ENCODE measurements at places on chromosomes 7 and 10.

GRCh38 chr10:86951184-86951761 is 6.1 kb downstream of the MMRN2 start:
- no peak for DNase-seq

GRCh38 chr10:12579954-12580858 is 230.9 kb downstream of the CAMK1D start:
- no peak for DNase-seq

DNA sequence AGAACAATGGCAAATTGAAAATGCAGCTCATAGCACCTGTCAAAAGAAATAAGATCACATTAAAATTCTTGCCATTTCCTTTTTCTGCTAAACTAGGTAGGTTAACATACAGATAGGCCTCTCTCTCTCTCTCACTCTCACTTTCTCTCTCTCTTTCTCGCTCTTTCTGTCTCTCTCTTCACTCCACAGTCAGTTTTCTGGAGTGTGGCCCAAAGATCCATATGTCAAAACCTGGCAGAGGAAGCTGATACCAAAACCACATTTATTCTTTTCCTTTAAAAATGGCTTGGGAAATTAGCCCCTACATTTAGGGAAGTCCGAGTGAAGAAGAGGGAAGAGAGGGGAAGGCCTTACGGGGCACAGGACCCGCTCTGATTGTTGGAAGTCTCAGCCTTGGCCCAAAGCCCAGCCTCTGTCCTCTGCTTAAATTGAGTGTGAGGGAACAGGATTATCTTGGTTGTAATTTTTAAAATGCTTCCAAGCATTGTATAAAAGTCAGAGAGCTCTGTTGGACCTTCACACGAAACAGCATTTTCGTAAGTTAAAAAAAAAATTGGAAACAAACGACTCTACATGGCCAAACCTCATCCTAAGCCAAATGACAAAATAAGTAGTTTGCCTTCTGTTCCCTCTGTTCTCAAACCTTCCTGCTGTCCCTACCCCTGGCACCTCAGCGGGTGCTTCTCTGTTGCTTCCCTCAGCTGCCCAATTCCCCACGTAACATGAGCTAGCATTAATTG is 83.2 kb downstream of the FRMD4A start:
- no peak for DNase-seq

- DNase-seq, result no peak
Observed at GRCh38 chr7:143444063-143444782, 970 bp downstream of the TAS2R60 start.

DNA sequence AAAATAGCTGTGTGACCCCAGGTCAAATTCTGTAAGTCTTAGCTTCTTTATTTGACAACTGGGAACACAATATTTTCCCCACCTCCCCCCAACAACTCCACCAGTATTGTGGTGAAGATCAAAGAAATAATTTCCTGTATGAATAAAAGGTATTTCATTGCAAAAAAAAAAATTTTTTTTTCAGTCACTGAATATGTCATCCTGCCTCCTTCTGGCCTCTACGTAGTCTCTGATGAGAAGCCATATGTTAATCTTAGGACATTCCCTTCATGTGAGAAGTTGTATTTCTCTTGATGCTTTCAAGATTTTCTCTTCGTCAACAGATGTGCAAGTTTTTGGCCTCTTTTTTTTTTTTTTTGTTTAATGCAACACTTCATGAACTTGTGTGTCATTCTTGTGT is 33.0 kb downstream of the ZNF33A start:
- no peak for DNase-seq

DNA sequence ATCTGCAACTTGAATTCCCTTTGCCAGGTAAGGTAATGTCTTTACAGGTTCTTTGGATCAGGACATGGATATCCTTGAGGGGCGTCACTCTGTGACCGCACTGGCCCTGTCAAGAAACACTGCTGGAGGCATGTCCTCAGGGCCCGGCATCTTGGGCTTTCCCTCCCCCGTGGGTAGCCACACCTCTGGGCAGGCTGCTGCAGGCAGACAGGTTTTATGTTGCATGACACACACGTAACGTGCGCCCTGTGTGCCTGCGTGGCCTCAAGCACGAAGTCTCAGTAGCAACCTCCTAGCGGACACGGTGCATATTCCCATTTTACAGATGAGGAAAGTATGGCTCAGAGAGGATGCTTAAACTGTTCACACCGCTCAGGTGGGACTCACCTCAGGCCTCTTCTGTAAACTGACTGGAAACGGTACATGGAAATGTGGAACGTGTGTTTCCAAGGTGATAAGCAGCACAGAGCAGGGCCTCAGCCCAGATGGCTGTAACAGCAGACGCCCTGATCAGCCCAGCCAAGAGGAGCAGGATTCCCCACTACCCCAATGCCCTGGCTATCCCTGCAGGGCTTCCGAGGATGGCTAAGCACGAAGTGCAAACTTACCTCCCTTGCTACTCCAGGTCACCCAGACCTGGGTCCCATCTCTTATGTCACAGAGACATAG is 553.6 kb downstream of the TCERG1L start:
- no peak for DNase-seq

DNA sequence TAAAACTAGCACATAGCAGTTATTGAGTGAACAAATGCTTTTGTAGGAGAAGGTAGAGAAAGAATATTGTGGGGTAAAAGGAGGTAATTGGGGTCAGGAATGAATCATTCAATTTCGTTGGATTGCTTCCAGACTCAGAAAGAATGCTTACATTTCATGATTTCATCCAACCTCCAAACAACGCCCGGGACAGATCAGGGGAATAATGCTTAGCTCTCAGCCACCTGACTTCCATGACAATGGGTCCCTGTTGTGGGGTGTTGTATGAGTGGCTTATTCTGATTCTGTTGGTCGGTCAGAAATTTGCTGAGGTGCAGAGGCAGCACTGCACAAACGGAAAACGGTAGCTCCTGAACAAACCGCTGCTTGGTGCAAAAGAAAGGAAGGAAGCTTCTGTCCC is 24.0 kb upstream of the INPP5F start:
- DNase-seq, result no peak

DNA sequence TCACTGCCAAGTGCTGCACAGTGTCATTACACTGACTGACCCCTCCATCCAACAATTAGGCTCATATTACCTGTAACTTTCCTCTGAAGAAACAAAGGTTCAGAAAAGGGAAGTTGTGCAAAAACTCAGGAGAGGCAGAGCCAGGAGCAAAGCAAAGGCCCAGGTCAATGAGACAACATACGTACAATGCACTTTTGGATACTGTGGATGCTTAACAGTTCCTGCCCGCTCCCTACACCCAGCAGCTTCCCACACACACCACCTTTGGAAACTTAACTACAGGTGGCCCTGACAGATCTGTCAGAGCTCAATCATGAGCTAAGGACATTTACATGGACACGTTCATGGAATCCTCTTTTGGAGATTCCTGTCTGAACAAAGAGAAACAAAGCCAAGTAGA is 515.9 kb downstream of the GRID1 start:
- no peak for DNase-seq

GRCh38 chr10:35934642-35934995 is 292.5 kb upstream of the FZD8 start:
- DNase-seq, result no peak

DNA sequence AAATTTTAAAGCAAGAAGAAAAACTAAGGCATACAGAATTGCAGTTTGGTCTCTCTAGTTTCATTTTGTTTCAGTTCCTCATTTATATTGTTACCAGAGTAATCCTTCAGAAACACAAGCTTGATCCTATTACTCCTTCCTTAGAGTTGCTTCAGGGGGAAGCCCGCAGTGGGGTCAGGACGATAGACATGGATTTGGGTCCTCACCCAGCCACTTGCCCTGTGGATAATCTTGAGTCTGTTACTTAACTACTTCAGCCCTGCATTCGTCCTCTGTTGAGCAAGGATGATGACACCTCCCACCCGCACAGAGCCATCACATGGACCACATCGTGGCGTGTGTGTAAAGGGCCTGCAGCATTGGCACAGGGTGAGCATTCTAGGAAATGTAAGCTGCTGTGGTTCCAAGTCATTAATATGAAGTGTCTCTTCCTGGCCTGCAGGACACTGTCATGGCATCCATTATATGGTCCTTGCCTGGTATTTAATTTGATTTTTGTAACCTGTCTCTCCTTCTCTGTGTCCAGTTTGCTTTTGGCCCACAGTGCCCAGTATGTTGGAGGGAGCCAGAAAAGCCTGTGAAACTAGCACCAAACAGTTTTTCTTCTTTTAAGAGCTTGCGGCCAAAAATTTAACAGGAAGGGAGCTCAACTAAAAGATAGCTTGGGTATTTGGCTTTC is 111.2 kb downstream of the EEPD1 start:
- no peak for DNase-seq

DNA sequence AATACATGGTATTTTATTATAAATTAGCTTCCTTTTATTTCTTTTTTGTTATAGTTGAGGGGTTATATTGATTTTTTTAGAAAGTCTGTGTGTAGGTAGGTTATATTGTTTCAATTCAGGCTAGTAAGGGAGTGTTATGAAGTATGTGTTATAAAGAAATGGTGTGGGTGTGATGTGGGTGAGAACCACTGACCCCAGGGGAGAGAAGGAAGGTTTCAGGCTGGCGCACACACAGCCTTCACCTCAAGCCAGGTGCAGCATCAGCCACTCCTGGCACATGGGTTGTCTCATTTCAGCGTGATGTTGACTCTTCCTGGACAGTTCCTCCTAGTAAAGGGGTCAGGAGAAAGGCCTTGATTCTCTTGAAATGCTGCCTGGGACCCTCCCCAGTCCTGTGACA is 291.3 kb downstream of the POU6F2 start:
- DNase-seq, result no peak

GRCh38 chr10:122841569-122841968 is 4.1 kb downstream of the CUZD1 start:
- DNase-seq, result no peak

- no peak for DNase-seq
Observed at GRCh38 chr10:59285073-59285472, 77.3 kb downstream of the FAM13C start.

- DNase-seq, result no peak
Observed at GRCh38 chr7:55594414-55594813, 22.1 kb upstream of the VOPP1 start.

DNA sequence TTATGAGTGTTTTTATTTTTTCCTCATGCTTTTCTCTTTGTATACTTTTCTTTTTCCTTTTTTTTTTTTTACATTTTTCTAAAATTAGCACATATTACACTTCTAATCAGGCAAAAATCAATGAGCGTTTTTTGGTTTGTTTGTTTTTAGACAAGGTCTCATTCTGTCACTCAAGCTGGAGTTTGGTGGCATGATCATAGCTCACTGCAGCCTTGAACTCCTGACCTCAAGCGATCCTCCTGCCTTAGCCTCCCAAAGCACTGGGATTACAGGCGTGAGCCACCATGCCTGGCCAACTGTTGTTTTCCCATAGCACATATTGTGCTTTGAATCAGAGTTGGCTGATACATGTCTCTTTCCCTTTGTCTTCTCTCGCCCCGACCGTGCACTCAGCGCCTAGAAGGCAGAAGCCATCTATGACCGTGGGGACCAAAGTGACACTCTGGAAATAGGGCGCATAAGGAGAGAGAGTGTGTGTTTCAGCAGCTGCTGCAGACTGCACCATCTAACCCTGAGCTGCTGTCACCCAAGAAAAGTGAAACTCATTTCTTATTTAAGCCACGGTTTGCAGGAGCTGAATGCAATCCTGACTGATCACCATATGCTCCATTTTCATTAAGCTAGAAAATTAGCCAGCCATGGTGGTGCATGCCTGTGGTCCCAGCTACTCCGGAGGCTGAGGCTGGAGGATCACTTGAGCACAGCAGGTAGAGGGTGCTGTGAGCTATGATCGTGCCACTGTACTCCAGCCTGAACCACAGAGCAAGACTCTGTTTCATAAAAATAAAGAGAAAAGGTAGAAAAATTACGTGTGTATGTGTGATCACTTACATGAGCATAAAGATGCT is 41.4 kb upstream of the GTF2I start:
- DNase-seq, result no peak

DNA sequence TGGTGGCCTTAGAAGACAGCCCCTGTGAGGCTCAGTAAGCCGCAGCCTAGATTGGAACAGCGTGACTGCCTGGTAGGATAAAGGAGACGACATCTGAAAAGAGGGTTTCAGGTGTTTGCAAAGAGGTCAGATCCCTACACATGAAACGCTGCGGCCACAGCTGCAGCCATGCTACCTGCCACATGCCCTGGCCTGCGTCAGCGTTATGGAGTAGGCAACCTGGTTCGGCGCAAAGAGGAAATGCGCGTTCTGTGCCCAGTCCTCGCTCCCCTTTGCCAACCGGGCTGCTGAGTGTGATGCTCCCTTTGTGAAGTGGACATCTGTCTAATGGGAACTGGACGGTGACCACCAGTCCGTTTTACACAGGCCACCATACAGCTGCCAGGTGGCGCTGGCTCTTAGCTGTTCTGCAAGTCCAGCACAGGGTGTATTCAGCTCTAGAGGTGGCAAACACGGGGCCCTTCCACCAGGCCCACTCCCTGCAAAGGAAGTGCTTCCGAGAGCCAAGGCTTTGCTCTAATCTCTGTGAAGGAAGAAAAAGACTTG is 160.3 kb downstream of the CELF2 start:
- DNase-seq, result peak; percentile 29

- DNase-seq, result peak; percentile 82
Observed at GRCh38 chr7:143263266-143264195, at the start of gene GSTK1. Gene GSTK1 (plus strand): TSS chr7:143263441. CDS start chr7:143263514, 73 bp downstream.

DNA sequence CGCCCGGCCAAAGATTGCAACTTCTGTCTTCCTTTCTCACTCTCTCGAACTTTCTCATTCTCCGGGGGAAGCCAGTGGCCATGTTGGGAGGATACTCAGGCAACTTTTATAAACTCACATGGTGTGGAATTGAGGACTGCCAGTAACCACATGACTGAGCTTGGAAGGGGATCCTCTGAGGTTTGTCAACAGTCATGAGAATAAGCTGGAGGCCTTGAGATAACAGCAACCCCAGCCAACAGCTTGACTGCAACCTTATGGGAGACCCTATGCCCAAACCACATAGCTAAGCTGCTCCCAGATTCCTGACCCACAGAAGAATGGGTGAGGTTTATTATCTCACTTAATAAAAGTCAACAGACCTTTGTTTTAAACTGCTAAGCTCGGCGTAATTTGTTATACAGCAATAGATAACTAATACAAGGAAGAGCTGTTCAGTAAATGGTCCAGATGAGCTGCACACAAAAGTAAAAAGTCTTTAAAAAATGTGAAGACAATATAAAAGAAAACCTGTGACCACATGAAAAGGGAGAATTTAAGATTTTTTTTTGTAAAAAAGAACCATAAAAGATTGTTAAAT is 9.6 kb downstream of the SYPL1 start:
- DNase-seq, result no peak

GRCh38 chr7:105487579-105488571 is 34.2 kb downstream of the PUS7 start:
- DNase-seq, result no peak

GRCh38 chr10:17003151-17003550 is 126.5 kb downstream of the CUBN start:
- peak; percentile 53 for DNase-seq

DNA sequence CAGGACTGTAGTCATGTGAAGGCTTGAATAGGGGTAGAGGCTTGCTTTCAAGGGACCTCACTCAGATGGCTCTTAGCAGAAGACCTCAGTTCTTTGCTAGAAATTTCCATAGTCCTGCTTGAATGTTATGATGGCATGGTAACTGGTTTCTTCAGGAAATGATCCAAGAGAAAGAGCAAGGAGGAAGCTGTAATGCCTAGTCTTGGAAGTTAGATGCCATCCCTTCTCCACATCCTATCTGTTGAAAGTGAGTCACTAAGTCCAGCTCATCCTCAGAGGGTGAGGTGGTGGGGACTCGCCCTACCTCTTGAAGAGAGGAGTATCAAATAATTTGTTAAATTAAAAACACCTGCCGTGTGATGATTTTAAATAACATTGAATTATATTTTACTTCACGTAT is 4.6 kb downstream of the MGAM start:
- DNase-seq, result no peak

Measured in CD4-positive, alpha-beta T cell (primary cell).